ENCODE measurements at places on chromosomes 6 and 20. TPM values are rescaled to one million over a fixed set of nuclear protein-coding genes. Genes with fewer than 3 reads are reported as not detected.

The RGS19 gene
- 17.0 TPM for total RNA-seq

The ZNF335 gene
- 11.6 TPM for total RNA-seq

The FAM209B gene
- total RNA-seq: not detected

The SH3BGRL2 gene
- 15.9 TPM for total RNA-seq

The ME1 gene
- 2.8 TPM for total RNA-seq

The VNN1 gene
- under 0.01 TPM for total RNA-seq

The XKR7 gene
- total RNA-seq: not detected

The KCTD20 gene
- 74.5 TPM for total RNA-seq

The LY6G6D gene
- total RNA-seq: not detected

The FOXQ1 gene
- total RNA-seq: not detected

The MED23 gene
- 32.5 TPM for total RNA-seq

The SNAP91 gene
- not detected for total RNA-seq

The PRRT1 gene
- total RNA-seq: not detected

The SLC4A11 gene
- total RNA-seq: 4.1 TPM

The IL20RA gene
- not detected for total RNA-seq

The SCGN gene
- total RNA-seq: not detected

The LY6G6F gene
- total RNA-seq: not detected

The LY86 gene
- total RNA-seq: not detected

The PPP1R3G gene
- total RNA-seq: 1.2 TPM

The BNIP5 gene
- total RNA-seq: not detected

Data from endothelial cell of coronary artery (primary cell).